ENCODE measurements at places on chromosomes 5 and 9.
A peak's percentile ranks its signal among the peaks of the same experiment; 100 is the strongest.

DNA sequence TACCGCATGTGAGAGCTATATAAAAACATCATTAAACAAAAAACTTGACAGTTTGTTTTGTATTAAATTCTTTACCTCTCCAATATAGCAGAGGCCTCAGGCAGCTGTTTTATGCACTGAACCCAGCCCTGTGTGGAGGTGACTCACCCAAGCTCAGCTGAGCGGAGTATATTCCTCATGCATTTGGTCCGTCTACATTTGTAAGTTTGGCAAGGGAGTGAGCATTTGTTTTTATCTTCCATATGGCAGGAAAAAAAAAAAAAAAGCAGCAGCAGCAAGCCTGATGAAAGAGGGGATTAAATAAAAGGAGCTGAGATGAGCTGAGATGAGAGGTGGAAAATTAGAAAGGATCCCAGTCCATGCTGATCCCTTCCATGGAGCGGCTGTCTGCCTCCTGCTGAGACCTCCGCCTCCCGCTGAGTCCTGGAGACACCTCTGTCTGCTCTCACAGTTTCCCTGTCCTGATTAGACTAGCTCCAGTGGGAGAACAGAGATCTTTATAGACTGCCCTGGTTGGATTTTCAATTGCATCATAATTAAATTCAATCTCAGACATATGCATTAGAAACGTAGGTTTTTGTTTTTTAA, 112.0 kb upstream of the CTNND2 start:
- DNase-seq, result no peak

- no peak for DNase-seq
These were observed 62.3 kb downstream of the MAST4 start for GRCh38 chr5:66658516-66658915.

- DNase-seq, result no peak
These were observed 335.5 kb downstream of the FBXL7 start for GRCh38 chr5:15835514-15835913.

DNA sequence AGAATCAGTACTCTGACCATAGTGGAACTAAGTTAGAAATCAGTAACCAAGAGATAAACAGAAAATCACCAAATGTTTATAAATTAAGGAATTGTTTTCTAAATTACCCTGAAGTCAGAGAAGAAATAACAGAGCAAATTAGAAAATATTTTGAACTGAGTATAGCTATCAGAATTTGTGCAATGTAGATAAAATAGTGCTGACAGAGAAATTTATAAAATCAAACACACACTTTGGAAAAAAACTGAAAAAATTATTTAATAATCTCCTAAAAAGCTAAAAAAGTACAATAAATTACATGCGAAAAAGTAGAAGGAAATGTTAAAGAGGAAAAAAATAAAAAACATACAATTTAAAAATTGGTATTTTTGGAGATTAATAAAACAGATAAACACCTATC, 37.1 kb upstream of the PPP1R2B start:
- DNase-seq, result no peak

DNA sequence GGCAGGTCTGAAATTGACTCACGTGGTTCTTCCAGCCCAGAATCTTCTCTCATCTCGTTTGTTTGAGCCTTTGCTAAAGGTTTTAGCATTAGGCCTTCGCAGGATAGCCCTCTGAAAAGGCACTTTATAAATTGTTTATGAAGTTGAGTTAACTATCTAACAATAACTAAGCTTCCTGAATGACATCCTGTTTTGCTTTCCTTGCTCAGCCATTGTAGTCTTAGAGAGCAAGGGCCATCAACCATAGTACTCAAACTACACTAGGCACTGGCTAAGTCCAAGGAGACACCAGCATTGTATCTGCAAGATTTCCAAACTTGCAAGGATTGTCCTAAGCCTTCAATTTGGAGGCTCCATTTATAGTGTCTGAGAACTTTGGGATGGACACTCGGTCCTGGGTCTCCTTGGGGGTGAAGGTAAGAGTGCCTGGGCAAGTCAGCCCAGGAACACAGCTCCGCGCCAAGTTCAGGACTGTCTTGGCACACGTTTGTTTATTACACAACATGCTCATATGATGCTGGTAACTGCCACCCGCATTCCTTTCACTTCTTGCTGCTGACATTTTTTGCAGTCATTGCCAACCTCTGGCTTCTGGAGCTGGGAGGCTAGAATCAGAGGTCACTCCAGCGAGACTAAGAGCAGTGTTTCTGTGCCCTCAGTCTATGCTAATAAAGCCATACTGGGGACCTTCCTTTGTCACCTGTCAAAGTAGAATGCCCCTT, 151.1 kb downstream of the ESM1 start:
- DNase-seq, result no peak

GRCh38 chr9:107782789-107783188, 293.2 kb upstream of the KLF4 start:
- no peak for DNase-seq

GRCh38 chr5:177475563-177476427, 2.4 kb upstream of the DBN1 start:
- peak; percentile 64 for DNase-seq

GRCh38 chr9:109072133-109072692, 47.5 kb downstream of the TMEM245 start:
- DNase-seq, result no peak

DNA sequence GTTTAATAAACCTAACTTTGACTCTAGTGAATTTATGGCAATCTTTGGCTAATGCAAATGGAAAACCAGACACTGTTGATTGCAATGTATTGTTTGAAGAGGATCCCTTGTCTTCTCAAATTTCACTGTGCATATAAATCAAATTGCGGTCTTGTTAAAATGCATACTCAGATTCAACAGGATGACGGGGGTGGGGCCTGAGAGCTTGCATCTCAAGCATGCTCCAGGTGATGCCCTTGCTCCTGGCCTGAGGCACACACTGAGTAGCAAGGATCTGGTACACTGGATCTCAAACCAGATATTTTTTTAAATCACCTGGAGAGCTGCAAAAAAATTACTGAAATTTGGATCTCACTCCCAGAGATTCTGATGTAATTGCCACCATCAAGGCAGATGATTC, 463.7 kb downstream of the DNAH5 start:
- no peak for DNase-seq
